ENCODE measurements at places on chromosomes 5 and 9. TPM values are rescaled to one million over a fixed set of nuclear protein-coding genes. Genes with fewer than 3 reads are reported as not detected.

The ADRA1B gene
- total RNA-seq, result 0.80 TPM

The RAB14 gene
- total RNA-seq, result 64.6 TPM

The PFN3 gene
- total RNA-seq, result not detected

The IRX4 gene
- total RNA-seq, result 40.3 TPM

The ADAMTS13 gene
- total RNA-seq, result 5.2 TPM

The TMEM38B gene
- 10.5 TPM for total RNA-seq

The PRXL2C gene
- total RNA-seq, result 13.0 TPM

The ABLIM3 gene
- total RNA-seq, result 38.6 TPM

The ATP10B gene
- total RNA-seq, result 0.33 TPM

The AGXT2 gene
- total RNA-seq, result not detected

The GPR151 gene
- not detected for total RNA-seq

The PHF24 gene
- 0.67 TPM for total RNA-seq

The CD74 gene
- 9.7 TPM for total RNA-seq

The CDH9 gene
- total RNA-seq, result not detected

The CD180 gene
- total RNA-seq, result 0.17 TPM

The AJM1 gene
- total RNA-seq, result 2.9 TPM

The TEX48 gene
- not detected for total RNA-seq
